Posterior vena cava (tissue), 2 donors: ENCODE measurements at places on chromosomes 7 and 10. TPM values are rescaled to one million over a fixed set of nuclear protein-coding genes. Genes with fewer than 3 reads are reported as not detected.

DNA sequence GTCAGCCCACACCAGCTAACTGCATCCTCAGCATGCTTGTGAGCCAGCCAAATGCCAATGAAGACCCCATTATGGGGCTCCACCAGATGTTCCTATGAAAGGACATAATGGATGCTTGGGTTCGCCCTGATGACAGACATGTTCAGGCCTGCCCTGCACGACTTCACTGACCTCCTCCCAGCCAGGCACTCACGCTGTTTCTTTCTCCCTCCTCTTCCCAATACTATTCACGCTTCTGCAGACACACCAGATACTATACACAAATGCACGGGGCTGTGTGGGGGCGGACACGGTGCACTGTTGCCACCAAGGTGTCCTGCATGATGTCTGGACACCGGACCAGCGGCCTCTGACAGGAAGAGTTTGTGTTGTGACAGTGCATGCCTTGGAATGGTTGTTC, 284.2 kb downstream of the PRPF18 start:
- DNase-seq, result no peak

The OGDHL gene
- total RNA-seq, result not detected

The RAMP3 gene
- total RNA-seq, result 45.5 TPM

The SCIN gene
- total RNA-seq, result 0.29 TPM

The DNAJC2 gene
- 20.1 TPM for total RNA-seq

The PRPS1L1 gene
- total RNA-seq, result not detected
